A172 (cell line): ENCODE measurements at places on chromosomes 2 and 18.

- DNase-seq = no peak
Observed at GRCh38 chr2:8259106-8259840, 422.6 kb upstream of the ID2 start.

- no peak for DNase-seq
Observed at GRCh38 chr2:217588266-217588665, 414.5 kb downstream of the TNS1 start.

- no peak for DNase-seq
Observed at GRCh38 chr2:28974252-28974651, 6.8 kb upstream of the TOGARAM2 start.

- DNase-seq = no peak
Observed at GRCh38 chr2:58512878-58513277, 271.8 kb upstream of the FANCL start.

DNA sequence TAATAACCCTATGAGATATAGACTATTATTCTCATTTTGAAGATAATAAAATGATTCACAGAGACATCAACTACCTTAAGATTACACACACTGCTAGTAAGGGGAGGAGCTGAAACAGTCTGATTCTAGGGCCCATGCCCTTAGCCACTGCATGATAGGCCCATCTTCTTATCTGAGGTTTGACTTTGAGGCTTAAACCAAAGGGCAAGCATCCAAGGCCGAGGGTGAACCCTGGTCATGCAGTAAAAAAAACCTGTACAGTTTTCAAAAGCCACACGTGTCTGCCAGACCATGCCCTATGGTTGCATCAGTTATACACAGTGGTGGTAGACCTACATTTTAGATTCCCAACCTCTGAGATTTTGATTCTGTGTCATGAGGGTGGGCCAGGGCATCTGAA is 44.8 kb downstream of the POLE4 start:
- DNase-seq = no peak

DNA sequence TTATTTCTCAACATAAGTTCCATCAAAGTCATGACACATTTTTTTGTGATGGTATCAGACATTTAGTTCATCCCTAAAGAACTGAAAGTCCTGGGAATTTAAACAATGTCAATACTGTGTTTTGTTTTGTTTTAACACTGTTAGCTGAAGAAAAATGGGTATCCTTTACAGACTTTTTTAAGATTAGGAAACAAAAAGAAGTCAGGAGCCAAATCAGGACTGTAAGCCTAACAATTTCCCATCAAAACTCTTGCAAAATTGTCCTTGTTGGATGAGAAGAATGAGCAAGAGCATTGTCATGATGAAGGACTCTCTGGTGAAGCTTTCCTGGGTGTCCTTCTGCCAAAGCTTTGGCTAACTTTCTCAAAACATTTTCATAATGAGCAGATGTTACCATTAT is 69.4 kb downstream of the SRD5A2 start:
- DNase-seq = no peak

- DNase-seq = peak; percentile 38
Observed at GRCh38 chr2:166932032-166932431, 43.8 kb downstream of the XIRP2 start.

DNA sequence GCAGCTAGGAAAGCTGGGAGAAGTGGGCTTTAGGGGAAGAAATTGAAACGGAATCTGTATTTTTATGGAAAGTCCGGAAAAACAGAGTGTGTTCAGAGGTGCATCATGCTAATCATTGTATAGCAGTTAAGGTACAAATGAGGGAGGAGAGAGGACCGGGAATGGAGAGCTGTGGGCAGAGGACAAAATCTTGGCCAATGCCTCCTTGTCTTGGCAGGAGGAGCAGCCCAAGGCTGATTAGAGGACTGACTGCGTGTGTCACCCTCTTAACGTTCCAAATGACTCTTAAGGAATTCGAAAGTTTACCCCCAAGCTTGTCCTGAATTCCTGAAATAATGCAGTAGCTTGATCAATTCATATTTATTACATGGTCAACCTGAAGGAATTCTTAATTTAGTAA is 81.0 kb downstream of the ZNF236 start:
- no peak for DNase-seq

- no peak for DNase-seq
Observed at GRCh38 chr2:79833235-79833878, 320.5 kb downstream of the CTNNA2 start.

DNA sequence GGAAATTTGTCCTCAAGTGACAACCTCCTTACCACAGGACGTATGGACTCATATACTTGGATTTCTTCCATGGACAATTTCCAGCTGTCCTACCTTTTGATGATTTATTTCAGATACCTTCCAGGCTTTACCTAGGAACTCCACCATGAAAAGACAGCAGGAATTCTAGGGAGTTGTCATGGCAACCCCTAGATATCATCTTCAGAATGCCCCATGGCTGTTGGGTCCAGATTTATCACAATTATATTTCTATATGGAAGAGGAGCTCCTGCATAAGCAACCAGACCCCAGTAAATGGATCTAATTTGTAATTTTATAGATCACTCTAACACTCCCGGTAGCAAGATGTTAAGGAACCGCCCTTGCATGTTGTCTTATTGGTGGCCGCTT is 102.3 kb upstream of the ZNF521 start:
- DNase-seq = no peak

- DNase-seq = no peak
Observed at GRCh38 chr2:59529726-59530125, 1023.7 kb downstream of the BCL11A start.

DNA sequence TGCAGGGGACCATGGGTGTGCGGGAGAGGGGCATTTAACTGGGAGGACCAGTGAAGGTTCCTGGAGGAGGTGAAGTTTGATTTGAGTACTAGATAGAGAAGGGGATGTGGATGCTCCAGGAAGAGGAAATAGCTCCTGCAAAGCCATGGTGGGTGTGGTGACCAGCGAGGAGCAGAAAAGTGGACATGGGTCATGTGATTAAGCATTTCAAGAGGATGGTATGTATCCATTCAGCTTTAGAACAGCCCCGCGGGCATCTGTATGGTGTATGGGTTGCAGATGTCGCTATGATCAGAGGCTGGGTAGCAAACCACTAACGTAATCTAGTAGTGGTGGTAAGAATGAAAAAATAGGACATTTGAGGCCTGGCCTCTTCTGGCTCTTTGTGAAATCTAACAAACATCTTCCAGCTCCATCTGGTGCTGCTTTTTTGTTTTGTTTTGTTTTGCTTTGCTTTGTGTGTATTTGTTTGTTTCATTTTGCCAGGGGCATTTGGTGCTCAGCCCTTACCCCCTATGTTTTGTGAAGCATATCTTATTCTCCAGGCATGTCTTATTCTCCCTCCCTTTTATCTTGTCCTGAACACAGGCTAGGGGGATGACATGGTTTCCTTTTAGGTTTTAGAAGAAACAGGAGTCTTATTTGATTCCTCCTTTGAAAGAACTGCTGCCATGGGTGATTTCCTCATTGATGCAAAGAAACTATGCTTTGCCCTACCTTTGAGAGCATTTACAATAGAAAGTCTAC is 226.1 kb downstream of the LRRTM1 start:
- DNase-seq = no peak

- no peak for DNase-seq
Observed at GRCh38 chr2:33334083-33334482, 142.4 kb upstream of the RASGRP3 start.

GRCh38 chr2:26172189-26172870 is 558 bp upstream of the GAREM2 start:
- DNase-seq = no peak

GRCh38 chr2:203018181-203018580 is 3.5 kb downstream of the NBEAL1 start:
- DNase-seq = no peak

- no peak for DNase-seq
Observed at GRCh38 chr2:194714541-194714940, 942.5 kb upstream of the SLC39A10 start.

DNA sequence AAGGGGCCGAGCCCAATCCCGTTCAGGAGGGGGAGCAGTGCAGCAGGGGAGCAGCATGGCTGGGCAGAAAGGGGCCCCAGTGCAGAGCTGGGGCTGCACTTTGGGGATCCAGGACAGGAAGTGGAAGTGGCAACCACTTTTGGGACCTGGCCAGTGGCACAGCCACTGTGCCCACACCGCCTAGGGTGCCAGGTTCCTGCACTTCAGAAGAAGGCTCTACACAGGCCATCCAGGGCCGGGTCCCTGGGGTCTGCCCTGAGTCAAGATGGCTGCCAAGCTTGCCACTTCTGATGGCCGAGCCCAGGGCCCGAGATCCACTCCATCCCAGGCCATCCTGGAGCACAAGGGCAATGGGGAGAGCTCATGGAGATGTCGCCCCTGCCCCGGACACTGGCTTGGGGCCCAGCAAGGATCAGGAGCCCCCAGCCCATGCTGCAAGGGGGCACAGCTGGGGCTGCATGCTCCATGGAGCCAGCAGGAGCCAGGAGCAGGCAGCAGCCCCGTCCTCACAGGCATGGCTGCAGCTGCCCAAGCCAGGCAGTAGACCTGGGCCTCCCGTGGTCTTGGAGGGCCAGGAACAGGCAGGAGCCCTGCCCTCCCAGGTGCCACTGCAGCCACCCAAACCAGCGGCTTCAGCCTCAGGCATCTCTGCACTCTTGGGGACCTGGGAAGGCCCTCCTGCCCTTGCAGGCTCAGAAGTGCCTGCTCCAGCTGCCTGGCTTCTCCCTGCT is 35.0 kb upstream of the ID2 start:
- DNase-seq = no peak

DNA sequence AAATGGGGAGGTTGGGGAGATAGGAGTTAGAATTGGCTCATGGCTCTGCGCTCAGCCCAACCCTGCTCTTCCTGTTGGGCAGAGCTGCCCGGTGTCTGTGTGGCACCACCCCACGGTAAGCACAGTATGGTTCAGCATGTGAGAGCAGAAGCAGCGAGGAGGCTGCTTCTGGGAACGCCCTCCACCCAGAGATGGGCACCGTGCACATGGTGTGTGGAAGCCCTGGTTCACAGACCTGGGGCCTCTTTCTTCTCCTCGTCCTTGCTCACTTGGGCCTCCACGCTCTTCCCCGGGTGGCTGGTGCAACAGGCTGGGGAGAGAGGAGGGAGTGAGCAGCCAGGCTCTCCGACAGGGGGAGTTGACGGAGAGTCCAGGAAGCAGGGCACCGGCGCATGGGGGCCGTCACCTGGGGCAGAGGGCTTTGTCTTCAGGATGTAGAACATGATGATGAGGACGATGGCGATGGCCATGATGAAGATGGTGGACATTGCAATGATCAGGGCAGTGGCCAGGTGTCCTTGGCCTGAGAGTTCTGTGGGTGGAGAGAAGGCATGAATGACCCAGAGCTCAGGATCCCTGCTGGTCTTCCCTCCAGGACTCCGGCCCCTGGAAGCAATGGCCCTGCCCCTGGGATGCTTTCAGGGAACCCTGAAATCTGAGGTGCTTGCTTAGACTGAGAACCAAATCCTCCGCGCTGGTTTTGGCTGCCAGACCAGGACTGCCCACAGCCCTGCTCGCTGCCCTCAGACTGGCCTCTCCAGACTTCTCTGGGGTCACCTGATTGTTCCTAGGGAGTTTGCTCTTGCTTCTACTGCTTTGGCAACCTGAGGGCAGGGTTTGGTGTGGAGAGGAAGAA is 78.3 kb downstream of the EDAR start:
- no peak for DNase-seq

GRCh38 chr2:45771261-45771660 is 119.8 kb downstream of the PRKCE start:
- DNase-seq = no peak
